Activated T-cell treated with anti-CD3 and anti-CD28 coated beads, Interleukin-2, amount 50 U/mL, for 1 hour (primary cell): ENCODE measurements at places on chromosomes 2 and 18.
A peak's percentile ranks its signal among the peaks of the same experiment; 100 is the strongest.

DNA sequence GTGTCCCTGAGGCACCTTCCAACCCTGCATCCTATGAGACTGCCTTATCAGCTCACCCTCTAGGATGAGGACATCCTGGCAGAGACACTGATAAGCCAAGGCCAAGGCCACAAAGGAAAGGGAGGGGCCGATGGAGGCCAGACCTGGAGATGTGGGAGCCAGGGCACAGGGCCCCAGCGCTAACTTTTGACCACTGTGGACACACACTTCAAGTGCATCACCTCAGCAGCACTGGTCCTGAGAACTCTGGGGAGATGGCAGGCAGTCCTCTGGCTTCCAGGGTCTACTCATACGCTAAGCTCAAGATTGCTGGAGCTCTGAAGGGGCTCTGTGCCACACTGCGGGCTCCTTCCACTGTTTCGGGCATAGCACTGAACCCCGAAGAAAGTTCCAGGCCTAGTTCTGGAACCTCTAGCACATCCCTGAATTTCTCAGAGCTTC, 100.2 kb upstream of the ID2 start:
- DNase-seq: no peak

- DNase-seq: no peak
These were observed 6.3 kb downstream of the NRP2 start for GRCh38 chr2:205688417-205689200.

DNA sequence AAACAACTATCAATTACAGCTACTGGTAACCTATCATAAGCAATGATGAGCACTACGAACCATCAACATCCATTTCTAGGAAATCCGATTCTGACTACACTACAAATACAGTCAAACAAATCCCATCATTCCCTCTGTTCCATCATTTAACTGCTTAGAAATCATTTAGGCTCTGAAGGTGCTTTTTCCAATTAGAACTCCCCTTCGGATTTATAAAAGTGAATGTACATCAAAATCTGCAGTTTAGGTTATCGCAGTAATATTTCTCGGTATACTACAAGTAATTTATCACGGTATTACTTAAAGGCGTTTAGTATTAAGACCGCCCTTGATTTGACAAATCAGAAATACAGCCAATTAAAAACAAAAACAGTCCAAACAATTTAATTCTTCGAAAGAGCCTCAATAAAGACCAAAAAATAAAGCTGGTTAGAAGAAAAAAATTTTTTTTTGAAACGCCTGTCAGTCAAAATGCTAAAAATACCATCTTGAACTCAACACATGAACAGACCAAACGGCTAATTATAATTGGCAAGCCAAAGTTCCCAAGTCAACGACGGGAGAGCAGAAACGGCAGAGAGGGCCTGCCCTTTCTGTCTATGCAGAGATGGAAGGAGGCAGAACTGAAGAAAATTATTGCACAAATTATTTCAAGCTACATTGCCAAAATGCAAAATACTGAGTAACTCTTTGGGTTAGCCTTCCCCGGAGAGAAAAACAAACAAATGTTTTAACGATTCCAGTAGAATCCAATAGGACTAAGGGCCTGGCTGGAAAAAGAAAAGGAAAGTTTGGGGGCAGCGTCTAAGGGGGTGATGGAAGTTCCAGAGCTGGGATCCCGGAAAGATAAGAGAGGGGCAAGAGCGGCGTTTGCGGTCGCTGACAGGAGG, 1.2 kb downstream of the VPS54 start:
- no peak for DNase-seq

DNA sequence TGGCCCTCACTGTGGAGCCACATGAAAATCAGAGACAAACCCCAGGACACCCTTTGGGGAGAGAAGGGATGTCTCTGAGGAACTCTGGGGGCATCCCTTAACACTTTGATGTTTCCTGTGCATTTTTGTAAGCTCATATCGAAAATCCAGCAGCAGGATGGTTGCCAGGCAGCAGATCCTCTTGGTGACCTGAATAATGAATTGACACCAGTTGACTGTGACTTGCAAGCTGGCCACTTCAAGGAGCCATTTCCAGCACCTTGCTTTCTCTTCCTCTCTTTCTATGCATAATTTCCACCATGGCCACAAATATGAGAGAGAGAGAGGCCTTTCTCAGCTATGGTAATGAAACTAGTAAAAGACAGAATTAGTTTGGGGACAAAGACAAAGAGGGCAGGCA, 91.7 kb downstream of the NRP2 start:
- no peak for DNase-seq

- DNase-seq: no peak
These were observed 153.6 kb downstream of the DSEL start for GRCh38 chr18:67362906-67363305.

DNA sequence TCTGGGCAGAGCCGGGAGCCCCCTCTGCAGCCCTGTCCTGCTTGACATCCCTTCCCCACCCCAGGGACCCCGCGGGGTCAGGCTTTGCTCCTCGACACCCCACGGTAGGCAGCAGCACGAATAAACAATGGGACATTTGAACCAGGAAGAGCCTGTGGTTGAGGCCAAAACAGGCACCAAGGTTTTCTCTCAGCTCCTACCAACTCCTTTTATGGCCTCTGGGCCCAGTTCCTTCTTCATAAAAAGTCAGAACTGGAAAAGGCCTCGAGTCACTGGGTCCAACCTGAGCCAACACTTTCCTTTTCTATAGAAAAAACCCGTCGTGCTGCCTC, 20.6 kb downstream of the TEX44 start:
- DNase-seq: no peak

- DNase-seq: no peak
These were observed 1.7 kb upstream of the QPCT start for GRCh38 chr2:37342591-37343220.

DNA sequence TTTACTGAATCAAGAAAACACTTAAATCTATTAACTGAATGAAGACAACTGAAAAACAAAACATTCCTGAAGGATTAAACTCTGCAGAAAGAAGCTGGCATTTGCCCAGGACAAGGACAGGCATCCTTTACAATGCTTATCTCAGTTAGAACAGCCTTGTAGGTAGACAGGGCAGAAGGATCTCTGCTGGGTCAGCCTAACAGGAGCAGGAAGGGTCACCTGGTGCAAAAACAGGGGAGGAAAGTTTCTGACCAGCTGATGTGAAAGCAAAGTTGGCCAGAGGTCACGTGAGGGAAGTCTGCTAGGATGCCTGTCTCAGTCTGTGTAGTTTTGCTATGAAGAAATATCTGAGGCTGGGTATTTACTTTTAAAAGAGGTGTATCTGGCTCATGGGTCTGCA, 348.6 kb downstream of the ANAPC1 start:
- DNase-seq: no peak

DNA sequence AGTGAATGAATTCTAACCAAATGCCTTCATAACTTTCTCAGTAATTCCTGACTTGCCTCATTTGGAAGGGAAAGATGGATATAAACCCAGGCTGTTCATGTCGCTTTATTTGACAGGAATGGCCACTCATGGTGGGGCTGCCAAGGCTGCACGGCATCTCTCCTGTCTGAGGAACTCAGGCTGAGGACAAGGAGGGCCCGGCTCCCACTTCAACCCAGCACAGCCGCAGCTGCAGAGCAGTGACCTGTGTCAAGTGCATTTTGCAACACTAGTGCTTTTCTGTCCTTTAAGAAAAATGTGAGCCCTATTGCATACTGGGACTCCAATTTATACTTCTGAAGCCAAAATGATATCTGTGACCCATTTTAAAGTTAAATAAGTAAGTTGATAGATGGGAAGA, 45.8 kb upstream of the GALR1 start:
- no peak for DNase-seq

DNA sequence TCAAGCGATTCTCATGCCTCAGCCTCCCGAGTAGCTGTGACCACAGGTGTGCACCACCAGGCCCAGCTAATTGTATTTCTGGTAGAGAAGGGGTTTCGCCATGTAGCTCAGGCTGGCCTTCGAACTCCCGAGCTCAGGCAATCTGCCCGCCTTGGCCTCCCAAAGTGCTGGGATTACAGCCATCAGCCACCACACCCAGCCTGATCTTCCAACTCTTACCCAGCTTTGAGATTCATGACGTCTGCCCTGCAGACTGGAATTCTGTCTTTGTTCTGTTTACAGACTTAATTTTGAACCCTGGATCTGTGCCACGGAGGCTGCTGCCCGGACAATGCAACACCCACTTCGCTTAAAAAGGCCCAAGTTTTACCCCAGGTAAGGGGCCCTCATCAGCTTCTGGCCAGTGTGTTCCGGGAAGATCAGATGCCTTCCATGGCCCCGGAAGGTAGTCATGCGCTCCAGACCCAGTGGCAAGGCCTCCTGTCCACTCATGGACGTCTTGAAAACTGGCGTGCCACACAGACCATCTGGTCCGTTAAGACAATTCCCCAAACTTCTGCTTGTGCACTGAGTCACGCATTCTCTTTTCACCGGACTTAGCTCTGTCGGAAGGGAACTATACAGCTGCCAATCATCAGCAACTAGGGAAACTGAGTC, 5.5 kb downstream of the PXDN start:
- DNase-seq: no peak

DNA sequence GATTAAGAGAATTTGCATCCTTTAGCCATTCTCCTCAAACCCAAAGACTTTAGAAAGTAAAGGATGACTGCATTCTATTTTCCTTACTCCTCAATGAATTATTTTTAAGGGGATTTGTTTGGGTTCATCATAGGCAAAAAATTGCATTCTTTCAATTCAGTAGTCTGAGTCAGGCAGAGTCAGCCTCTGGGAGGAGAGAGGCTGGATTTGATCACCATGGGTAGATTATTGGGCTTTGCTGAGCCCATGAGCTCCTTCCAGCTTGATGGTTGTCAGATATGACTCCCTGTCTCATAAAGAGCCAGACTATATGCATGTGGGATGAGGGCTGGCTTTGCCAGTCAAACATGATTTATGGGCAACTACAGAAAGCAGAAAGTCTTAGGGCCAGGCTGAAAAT, 101.2 kb downstream of the KCNS3 start:
- DNase-seq: no peak

- DNase-seq: no peak
These were observed 86.5 kb downstream of the LRP2 start for GRCh38 chr2:169275696-169276444.

GRCh38 chr2:231104115-231104713, 20.6 kb downstream of the HTR2B start:
- peak; percentile 54 for DNase-seq

- DNase-seq: no peak
These were observed 56.1 kb upstream of the DLGAP1 start for GRCh38 chr18:4511166-4511565.

GRCh38 chr2:142841788-142842187, 35.7 kb upstream of the KYNU start:
- DNase-seq: no peak

DNA sequence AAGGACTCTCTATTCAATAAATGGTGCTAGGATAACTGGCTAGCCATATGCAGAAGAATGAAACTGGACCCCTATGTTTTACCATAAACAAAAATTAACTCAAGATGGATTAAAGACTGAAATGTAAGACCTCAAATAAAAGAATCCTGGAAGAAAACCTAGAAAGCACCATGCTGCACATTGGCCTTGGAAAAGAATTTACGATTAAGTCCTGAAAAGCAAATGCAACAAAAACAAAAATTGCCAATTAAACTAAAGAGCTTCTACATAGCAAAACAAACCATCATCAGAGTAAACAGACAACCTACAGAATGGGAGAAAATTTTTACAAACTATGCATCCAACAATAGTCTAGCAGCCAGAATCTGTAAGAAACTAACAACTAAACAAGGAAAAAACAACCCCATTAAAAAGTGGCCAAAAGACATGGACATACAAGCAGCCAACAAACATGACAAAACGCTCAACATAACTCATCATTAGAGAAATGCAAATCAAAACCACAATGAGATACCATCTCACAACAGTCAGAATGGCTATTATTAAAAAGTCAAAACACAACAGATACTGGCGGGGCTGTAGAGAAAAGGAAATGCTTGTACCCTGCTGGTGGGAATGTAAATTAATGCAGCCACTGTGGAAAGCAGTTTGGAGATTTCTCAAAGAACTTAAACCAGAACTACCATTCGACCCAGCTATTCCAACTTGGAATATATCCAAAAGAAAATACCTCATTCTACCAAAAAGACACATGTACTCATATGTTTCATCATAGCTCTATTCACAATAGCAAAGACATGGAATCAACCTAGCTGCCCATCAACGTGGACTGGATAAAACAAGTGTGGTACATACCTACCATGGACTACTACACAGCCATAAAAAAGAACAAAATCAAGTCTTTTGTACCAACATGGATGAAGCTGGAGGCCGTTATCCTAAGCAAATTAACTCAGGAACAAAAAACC, 30.6 kb downstream of the SEPTIN10 start:
- no peak for DNase-seq

DNA sequence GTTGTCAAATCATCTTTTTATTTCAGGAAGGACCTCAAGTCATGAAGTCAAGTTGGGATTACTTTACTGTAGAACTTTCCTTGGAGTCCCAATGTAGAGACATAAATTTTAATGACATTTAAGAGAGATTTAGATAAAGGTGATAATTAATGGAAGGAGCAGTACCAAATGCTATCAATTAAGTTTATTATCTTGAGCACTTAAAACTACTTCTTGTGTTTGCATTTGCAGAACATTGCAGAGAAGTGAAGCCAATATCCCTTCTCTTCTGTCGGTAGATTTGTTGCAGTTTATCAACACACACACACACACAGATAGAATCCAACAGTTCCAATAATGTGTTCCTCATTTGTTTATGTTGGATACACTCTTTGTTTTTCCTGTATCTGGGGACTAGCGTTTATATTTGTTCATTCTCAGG, 570.7 kb downstream of the EPHA4 start:
- DNase-seq: no peak

DNA sequence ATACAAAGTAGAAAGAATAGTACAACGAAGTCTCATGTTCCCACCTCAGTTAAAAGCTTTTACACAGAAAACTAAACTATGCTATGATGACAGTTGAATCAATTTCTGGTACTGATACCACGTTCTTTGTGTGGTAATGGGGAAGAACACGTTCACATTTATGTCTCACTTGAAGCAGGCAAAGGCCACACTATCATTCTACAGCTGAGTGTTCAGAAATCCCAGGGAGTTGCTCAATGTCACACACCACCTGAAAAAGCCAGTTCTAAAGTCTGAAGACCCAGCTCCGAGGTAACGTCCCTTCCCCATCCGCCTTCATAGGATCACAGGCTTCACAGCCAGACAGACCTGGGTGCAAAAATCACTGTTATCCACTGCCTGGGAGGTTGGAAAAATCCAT, 8.9 kb downstream of the RNF149 start:
- DNase-seq: no peak
